ENCODE measurements at places on chromosomes 1 and 21.
A peak's percentile ranks its signal among the peaks of the same experiment; 100 is the strongest.

- no peak for DNase-seq
Observed at GRCh38 chr1:228338521-228339051, 68.0 kb downstream of the TRIM11 start.

DNA sequence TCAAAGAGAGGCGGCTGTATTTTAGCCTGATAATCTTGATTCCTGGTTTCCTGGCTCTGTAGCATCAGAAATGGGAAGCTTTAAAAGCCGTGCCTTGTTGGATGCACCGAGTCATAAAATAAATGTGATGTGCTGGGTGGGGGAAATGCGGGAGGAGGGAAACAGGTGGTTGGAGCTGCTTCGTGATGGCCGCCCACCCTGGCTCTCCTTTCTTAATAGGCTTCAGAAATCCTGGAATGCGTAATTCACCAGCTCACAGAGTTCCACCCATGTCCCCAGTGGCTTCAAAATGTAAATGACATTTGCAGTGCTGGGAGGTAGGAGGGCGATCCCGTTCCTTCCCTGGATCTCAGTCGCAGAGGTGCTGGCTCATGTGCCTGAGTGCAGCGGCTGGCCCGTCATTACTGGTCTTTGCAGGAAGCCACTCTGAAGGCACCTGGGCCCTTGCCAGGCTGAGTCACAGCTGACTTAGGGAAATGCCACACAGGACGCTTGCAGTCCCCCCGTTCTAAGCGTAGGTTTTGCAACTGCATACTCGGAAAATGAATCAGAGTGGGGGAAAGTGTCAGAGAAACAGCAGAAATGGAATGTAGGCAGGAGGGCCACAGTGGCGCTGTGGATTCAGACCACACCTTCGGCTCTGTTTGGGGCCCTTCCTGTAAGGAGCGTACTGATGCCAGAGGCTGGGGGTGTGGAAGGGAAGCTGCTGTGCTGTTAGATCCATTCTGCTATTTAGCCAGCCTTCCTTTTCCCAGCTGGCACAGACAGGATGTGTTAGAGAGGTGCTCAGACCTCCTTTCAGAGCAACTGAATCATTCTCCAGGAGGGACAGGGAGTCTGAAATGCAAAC is 37.6 kb downstream of the GALNT2 start:
- peak; percentile 95 for DNase-seq

GRCh38 chr1:29239142-29239541 is 2.8 kb downstream of the PTPRU start:
- DNase-seq, result no peak

DNA sequence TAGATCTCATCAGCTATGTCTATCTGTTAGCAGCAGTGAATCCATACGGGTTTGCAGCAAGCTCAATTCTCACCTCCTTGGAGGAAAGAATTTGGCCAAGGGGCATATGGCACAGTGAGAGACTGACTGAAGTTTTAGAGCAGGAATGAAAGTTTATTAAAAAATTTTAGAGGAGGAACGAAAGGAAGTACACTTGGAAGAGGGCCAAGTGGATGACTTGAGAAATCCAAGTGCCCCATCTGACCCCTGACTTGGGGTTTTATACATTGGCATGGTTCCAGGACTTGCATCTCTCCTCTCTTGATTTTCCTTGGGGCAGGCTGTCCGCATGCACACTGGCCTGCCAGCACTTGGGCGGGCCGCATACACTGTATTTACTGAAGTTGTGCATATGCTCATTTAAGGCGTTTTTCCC is 9.2 kb upstream of the OSBPL9 start:
- DNase-seq, result no peak

DNA sequence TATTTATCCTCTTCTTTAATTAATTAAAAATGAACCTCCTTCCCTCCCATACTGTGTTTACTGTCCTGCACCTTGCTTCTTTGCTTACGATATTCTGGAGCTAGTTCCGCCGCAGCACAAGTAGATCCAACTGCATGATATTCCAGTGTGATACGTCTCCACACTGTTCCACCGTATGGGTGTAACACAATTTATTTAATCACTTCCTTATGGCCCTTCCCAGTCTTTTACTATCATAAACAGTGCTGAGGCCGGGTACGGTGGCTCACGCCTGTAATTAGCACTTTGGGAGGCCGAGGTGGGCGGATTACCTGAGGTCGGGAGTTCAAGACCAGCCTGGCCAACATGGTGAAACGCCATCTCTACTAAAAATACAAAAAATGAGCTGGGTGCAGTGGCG is 25.7 kb downstream of the CNST start:
- DNase-seq, result no peak

DNA sequence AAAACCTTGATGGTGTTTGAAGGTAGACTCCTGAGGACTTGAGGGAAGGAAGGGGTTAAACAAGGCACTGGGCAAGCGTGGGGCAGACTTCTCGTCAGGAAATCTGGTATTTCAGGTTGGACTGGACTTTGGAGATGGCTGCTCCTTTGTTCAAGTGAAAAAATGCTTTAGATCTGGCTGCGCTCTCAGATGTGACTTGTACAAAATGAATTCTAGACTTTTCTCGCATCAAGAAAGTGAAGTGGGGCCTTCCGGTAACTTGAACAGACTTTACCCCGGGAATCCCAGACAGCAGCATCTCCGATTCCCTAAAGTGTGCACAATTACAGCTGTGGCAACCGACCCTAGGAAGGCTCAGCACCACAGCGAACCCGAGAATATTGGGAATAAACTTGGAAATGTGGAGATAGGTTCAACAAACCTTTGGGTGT is 44.3 kb upstream of the ERRFI1 start:
- no peak for DNase-seq

- no peak for DNase-seq
Observed at GRCh38 chr1:95206514-95206913, 27.5 kb upstream of the RWDD3 start.

Data from dermis blood vessel endothelial cell (primary cell).